ENCODE measurements at places on chromosomes 7 and 10.

- DNase-seq: no peak
Measured at GRCh38 chr7:157282141-157282801, 54.5 kb upstream of the DNAJB6 start.

GRCh38 chr7:72223351-72223750, 188.8 kb downstream of the CALN1 start:
- DNase-seq: no peak

DNA sequence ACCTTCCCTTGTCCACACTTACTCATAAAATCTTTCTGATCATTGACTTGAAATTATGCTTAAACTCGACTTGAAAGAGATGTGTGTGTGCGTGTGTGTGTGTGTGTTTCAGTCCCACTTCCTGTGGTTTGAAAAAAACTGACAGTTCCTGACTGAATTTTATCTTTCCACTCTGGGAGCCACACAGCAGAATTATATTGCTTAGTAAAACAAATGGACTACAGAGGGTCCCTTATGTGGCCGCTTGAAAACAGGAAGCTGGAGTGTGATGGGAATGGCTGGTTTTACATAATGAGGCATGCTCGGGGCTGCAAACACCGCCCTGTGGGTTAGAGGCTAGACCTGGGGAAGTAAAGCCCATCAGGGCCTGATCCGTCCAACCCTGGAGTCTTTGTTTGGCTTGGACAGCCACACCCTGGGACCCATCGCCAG, 54.8 kb downstream of the LYZL1 start:
- no peak for DNase-seq

DNA sequence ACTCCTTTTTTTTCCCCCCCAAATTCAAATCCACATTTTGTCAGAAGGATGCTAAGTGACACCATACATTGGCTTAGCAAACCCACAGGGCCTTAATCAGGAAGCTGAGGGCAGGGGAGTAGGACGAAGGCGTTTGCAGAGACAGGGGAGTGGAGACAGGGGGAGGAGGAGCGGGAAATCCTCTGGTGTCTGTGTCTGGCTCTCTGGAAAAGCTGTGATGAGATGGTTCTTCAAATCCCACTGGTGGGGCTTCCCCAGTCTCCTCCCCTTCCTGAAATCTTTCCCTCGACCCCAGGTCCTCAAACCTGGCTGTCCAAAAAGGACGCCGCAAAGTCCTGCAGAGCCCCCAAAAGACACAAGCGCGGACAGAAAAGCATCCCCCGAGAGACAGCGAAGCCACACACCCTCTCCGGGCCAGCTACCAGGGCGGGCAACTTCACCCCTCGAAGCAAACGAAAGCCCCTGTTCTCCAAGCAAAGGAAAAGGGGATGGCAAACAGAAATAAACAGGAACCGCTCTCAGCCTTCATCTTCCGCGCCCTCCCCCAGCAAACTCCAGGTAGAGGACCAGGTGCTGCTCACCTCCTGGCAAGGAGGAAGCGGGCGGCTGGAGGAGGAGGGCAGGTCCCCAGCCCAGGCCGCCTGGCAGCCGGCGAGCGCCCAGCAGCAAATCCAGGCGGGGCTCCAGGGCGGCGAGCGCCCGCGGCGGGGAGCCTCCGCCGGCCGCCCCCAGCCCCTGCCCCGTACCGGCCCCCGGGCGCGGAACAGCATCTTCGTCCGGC, 520 bp downstream of the ELAPOR2 start:
- no peak for DNase-seq

GRCh38 chr10:122053314-122053713, 64.4 kb downstream of the TACC2 start:
- DNase-seq: no peak

DNA sequence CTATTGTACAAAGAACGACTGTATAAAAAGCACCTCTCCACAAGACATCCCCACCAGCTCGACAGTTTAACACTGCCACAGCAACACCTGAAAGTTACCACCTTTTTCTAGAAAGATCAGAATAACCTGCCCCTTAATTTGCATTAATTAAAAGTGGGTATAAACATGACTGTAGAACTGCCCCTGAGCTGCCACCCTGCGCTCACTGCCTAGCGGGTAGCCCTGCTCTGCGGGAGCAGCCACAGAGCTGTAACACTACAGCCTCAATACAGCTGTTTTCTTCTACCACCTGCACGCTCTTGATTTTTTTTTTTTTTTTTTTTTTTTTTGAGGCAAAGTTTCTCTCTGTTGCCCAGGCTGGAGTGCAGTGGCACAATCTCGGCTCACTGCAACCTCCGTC, 140.9 kb downstream of the PARD3 start:
- DNase-seq: no peak

- no peak for DNase-seq
Measured at GRCh38 chr7:95874541-95875265, 102.3 kb downstream of the DYNC1I1 start.

- DNase-seq: no peak
Measured at GRCh38 chr10:74381291-74381853, 230.4 kb downstream of the ADK start.

DNA sequence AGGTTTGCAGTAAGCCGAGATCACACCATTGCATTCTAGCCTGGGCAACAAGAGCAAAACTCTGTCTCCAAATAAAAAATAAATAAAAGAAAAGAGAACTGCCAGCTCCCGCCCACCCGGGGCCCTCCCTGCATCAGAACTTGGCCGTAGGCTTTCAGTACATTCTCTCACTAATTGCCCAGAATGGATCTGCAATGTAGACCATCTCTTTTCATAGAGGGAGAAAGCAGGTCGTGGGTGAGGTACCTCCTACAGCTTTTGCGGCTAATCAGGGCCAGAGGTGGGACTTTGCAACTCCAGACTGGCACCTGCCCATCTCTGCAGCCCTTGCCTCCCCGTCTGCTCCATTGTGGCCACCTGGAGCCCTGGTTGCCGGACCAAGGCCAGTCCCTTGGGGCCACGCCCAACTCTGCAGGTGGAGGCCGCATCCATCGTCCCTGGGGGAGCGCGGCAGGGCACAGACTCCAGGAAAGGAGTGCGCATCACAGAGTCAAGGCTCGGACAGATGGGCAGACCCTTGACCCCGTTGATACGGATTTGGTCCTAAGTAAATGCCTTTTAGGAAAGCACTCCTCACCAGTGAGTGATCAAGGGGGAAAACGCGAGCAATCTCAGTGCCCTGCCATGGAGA, 179.1 kb upstream of the SH2B2 start:
- DNase-seq: no peak

DNA sequence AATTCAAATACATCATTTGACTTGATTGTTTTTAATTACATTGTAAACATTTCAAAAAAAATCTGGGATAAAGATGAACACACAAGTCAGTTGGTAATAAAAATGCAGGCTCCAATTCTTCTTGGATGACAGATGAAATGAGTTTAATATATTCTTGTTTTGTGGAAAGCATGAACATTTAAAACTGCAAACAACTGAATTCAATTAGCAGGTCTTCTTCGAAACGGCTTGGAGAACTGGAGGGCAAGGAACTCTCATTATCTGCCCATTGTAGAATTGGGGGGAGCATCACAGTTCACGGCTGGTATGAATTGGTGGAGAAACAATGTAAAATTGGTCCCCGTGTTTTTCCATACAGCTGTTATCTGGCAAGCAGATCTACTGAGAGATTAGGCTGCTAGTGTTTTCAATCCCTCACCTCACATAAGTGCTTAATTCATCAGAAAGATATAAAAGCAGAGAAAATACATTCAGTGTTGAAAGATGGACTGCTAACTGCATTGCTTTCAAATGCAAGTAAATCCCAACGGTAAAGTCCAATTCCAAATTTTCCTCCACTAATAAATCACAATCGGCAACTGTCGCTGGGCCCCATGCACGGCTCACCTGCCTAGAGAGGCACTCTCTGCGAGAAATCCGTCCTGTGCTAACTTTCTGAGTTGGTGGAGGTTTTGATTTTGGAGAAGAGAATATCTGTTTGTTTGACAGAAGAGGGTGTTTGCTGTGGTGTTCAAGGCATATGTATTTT, 199.5 kb downstream of the ZNF438 start:
- DNase-seq: no peak

GRCh38 chr10:120414946-120415345, 42.1 kb upstream of the PLPP4 start:
- DNase-seq: no peak

DNA sequence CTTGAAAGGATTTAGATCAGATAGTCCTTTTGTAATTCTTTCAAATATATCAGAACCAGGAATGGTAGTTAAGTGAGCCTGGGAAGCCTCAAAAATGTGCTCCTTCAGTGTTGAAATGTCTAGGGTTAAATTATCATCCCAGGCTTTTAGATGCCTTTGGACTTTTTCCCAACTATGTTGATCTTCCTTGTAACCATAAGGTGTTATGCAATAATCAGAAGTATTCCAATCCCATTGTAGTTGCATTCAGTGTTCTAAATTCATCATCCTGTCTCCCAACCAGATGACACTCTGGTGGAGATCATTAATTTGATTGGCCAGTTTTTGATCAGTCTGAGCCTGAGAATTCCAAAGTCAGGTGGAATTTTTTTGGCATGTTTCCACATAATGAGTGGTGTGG, 35.1 kb upstream of the AKR1C2 start:
- no peak for DNase-seq

DNA sequence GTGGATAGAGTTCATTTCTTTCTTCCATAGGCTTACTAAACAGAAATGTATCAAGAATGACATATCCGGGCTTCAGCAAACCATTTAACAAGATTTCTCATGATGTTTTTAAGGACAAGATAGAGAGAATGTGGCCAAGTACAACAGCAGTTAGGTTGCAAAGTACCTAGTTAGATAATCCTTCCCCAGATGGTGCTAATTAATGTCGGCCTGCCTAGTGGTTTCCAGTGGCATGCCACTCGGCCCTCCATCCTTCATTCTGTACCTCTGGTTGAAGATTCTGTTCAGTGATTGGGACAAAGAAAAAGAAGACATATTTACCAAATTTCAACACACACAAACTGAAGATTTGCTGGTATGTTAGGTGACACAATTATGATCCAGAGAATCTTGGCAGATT, 212.1 kb downstream of the MACC1 start:
- DNase-seq: no peak

DNA sequence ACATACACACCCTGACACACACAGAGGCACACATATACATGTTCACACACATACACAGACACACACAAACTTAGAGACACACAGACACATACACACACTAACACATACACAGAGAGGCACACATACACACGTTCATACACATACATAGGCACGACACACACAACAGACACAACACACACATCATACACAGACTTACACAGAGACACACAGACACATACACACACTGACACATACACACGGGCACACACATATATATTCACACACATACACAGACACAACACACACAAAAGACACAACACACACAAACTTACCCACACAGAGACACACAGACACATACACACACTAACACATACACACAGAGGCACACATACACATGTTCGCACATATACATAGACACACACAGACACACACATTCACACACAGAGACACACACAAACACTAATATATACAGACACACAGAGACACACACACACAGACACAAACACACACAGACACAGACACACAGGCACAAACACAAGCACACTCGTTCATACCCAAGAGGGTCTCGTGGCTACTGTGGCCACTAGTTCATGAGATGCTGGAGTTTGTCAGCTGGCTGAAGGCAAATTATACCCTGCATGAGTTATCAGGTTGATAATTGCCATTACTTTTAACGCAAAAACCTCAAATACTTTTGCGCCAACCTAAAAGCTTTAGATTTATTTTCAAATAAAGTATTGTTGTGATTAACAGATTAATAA, 17.7 kb upstream of the KLF6 start:
- DNase-seq: no peak

DNA sequence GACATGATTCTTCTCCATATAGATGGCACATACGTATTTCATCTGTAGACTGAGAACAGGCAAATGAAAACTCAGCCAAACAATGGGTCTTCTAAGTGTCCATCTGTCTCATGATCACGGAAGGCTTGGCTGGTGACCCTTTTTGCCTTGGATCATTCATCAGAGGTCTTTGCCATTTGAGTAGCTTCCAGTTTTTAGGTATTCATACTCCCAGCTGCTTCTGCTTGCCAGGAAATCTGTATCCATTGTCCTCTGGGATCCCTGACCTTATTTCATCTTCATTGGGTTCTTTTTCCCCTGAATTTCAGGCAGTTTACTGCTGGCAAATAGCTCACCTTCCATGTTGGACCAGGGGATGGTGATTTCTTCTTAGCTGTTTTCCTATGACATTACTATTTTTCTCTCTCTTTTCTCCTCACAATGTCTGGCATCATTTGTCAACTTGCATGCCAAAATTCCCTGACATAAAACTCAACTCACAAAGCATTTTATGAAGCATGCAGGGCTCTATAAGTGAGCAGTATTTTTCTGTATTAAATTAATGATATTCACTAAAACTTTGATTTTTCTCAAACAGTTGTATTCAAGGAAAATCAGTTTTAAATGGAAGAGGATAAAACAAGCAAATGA, 241.2 kb downstream of the DNAJB9 start:
- DNase-seq: no peak

- DNase-seq: no peak
Measured at GRCh38 chr10:73044378-73045285, 52.0 kb downstream of the P4HA1 start.

DNA sequence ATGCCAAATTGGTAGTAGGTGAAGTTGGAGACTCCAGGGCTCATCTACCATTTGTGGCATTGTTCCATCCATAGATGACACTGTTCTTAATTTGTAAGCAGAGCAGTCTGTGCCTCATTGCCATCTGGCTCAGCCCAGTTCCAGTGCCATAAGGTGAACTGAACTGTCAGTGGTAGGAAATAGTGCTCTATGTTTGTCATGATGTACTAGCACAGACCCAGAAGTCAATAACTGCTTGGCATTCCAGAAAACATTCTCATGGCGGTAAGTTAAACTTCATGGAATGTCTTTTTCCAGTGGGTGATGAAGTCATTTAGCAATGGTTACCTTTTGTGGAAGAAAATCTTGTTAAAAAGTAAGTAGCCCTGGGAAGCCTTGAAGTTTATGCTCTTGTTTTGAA, 302.7 kb downstream of the SUGCT start:
- DNase-seq: no peak

DNA sequence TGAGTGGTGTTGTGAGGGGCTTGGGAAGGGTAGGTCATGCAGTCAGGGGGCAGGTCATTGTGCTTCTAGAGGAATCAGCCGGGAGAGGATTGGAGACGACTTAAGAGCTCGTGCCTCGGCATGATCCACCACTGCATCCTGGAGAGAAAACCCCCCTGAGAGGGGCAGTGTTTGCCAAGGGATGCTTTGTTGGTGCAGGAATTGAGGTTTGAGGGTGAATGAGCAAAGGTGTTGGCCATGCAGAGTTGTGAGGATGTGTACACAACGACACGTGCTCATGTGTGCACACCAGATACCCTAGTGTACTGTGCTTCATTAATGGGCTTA, 85.6 kb upstream of the ANLN start:
- no peak for DNase-seq

- DNase-seq: no peak
Measured at GRCh38 chr10:24575481-24576002, 148.1 kb downstream of the ARHGAP21 start.

DNA sequence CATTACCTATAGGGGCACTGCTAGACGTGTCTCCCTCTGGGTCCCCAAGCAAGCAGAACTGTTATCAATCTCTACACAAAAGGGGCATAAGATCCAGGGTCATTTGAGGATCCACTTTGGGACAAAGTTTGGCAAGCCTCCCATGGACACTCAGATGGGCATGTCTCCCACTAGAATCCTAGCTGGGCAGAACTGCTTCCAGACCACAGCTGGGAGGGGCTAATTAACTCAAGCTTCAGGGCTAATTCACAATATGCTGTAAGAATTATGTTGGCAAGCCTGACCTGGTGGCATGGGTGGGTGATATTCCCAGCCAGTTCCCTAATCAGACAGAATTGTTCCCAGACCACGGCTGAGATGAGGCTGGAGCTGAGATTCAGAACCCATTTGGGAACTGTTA, 738.4 kb upstream of the FZD8 start:
- DNase-seq: no peak

GRCh38 chr10:11877591-11877905, 54.4 kb downstream of the PROSER2 start:
- no peak for DNase-seq

Data from NCI-H187 treated with DMSO at 0.1 percent for 48 hours (cell line).